Caudate nucleus (tissue), 63 donors: ENCODE measurements at places on chromosomes 12 and 14.

DNA sequence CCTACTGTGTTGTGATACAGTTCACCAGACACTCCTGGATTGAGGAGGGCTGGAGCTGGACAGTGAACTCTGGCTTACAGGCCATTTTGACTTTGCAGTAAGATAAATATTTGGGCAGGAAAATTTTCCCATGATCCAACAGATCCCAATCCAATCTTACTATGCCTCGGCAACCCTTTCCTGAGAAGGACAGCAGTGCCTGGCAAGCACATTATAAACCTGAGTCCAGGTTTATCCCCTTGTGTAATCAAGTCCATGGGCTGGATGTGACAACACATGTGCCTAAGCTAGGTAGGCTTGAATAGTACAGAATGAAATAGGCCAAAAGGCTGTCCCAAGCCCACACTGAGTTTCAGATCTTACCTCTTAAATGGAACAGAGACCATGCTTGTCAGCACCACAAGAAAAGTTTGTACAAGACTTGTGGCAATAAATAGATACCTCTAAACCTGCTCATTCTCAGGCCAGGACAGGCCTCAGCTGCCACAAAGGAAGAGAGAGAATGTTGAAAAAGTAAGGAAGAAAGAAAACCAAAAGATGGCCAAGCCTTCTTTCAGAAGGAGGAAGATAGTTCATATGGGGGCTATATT, 34.9 kb downstream of the CREBL2 start:
- no peak for DNase-seq

- DNase-seq = no peak
These were observed 101.8 kb upstream of the BBS10 start for GRCh38 chr12:76449993-76450392.

DNA sequence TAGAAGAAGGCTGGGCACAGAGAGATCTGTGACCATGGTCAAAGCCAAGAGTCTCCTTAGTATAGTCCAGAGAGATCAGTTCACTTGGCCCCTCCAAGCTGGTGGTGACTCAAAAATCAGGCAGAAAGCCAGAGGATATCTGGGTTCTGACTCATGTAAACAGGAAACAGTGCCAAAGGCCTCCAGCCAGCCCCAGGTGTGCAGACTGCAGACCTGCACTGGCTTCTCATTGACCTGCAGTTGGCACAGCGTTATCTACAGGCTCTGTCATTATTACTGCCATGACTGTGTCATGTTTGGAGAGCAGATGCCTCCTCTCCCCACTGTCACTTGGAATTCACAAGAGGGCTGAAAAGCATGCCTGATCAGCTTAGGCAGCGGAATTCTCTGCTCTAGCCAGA, 295.7 kb upstream of the PRKD1 start:
- DNase-seq = no peak

DNA sequence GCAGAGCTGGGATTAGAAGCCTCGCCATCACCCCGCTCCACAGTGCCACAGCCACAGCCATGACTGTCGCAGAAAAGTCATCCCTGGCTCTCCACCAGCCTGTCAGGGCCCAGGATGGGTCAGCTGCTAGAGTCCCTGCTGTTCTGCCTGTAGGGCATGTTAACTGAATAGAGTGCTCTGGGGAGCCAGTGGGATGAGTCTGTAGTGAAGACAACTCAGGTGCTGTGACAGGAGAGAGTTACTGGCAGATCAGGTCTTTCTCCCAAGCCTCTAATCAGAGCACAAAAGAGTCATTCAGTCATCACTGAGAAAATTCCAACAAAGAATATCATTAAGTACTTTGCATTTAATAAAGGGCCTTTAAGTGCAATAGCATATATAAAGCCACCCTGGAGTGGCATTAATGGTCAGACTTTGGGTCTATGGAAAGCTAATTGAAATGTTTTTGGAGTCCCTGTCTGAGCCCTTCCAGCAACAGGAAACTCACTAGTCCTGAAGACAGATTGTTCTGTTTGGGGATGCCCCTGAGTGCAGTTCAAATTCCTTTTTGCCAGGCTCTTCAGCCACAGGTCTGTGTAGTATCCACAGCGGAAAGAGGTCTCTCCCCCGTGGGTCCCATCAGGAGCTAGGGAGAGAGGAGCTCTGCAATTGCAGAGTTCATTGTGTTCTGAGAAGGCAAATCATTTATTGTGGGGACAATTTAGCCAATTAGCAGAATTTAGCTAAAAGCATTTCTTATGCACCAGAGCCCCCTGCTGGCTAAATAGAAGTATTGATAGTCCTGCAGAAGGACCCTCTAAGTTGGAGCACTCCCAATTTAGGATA, 45.2 kb upstream of the C14orf132 start:
- no peak for DNase-seq

- DNase-seq = no peak
These were observed 1382.1 kb downstream of the AACS start for GRCh38 chr12:126447346-126447745.

DNA sequence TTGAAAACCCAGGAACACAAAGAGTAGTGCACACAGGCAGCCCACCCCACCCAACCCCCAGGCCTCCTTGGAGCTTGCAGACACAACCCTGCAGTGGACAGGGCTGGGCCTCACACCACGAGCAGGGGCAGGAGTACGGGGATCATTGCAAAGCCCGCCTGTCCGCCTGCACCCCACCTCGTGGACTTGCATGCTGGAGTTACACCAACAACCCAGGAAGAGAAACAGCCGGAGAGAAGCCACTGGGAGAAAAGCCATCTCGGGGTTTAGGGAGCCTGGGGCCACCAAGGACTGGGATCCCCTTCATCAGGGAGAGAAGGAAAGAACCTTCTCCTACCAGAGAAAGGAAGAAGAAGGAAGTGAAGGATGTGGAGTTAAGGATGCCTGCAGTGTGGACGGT, 8.2 kb downstream of the KRT84 start:
- DNase-seq = no peak

DNA sequence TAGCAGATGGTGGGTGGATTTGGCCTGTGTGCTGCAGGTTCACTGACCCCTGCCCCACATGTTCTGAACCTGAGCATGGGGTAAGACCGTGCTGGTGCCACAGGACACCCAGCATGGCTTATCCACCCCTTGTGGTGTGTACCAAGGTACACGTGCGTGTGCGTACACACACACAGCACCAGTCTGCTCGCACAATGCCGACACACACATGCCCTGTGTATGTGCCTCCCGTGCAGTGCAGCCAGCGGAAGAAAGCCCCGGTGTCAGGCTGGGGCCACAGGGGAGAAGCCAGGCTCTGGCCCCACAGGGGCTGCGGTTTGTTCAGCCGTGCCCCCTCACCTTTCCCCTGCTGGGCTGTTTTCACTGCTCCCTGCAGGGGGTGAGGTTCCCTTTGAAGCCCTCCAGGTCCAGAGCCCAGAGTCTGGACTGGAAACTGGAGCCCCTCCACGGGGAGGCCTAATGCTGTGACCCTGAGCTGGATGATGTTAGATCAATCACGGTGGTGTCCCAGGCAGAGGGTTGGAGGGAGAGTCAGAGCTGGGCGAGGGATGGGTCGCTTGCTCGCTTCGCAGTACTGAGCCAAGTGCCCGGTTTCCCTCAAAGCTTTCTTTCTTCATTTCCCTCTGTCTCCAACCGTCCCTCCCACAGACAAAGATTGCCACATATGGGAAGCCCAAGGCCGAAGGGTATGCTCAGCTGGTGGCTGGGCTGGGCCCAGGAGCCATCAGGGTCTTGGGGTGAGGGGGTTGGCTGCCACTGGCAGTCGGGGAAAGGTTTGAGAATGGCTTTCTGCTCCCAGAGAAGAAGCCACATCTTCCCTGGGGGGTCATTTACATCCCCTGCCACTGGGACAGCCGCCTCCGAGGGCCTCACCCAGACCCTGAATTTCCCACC, 6.2 kb downstream of the DTX1 start:
- DNase-seq = no peak

DNA sequence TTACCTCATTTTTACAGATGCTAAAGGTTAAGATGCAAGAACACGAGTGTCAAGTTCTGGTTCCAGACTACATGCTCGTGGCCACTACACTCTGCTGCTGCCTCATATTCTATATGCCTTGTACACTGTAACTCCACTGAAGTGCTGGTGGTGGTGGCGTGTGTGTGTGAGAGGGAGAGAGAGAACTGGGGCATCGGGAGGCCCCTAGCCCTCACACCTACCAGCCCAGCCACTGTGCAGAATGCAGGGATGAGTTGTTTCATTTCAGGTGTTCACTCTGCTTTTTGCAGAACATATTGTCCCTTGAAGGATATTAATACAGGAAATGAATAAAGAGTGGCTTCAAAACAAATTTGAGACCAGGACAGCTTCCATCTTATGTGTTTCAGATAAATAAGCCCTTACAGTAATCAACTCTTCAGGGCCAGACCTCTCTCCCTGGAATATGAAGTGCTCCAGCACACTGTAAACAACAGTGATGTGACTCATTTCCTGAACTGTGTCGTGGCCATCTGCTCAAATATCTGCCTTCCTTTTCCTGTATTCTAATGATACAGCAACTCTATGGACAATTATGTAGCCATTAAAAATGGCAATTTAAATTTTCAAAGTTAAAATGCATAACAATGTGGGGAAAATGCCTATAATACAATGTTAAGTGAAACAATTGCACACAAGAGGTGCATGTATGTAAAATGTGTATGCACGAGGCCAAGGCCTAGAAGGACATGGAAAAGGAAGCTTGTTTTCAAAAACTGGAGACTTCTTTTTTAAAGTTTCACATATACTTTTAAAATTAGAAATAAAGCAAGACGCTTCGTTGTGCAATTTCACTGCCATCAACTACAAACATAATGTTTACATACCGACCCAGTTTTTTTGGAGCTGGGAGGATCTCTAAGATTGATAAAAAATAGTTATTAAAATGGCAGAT, 215.4 kb downstream of the PELI2 start:
- no peak for DNase-seq

DNA sequence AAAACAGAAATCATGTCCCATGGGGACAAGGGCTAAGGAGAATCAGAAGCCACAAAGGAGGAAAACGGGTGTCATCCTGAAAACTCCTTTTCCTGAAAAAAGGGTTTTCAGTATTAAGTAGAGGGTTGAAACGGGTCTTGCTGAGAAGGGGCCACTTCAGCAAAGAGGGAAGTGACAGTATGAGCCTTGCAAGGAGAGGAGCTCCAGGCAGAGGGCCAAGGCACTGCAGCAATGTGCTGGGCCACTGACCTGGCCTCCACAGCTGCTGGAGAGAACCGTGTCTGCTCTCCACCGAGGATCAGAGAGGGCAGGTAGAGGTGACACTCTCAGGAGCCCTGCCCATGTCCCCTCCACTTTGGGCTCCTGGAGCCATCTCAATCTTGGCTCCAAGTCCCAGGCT, 103.3 kb downstream of the NCOR2 start:
- DNase-seq = no peak

GRCh38 chr14:64000749-64001148, 147.9 kb downstream of the SYNE2 start:
- no peak for DNase-seq

DNA sequence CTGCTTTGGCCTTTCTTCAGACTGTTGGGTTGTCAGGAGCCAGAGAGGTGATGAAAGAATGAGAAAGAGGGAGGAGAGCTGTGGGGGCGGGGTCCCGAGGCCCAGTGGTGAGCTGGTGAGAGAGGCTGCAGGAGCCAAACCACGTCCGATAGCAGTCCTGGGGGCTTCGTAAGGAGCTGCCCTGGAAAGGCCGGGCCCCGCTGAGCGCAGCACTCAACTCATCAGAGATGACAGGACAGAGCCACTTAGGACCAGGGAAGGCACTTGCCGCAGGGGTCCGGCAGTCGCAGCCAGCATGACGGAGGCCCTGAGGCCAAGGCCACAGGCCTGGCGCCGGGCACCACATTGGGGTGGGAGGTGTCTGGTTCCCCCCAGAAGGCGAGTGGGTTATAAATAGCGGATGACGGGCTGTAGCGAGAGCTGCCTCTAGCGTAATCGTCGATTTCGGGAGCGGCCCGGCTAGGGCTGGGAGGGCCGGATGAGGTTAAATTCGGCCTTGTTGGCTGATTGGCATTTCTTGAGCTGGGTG, 179.0 kb downstream of the TSPAN9 start:
- DNase-seq = no peak

GRCh38 chr12:49882248-49882850, 21.4 kb downstream of the FAIM2 start:
- DNase-seq = no peak

DNA sequence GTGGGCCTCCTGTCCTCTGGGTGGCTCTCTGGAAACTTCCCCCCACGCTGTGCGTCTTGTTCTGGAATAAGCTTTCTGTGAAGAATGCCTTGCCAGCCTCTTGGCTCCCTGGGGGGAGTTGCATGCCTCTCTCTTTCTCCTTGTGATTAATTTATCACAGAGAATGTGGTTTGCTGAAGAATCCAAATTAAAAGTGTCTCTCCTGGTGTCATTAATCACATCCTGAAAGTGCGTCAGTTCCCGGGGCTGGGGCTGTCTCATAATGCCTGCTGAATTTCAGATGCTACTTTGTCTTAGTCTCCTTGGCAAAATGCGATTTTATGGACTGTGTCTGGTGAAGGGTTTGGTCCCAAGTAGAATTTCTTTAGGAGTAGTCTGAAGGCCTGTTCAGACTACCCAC, 787.7 kb upstream of the TMEM132C start:
- DNase-seq = no peak

DNA sequence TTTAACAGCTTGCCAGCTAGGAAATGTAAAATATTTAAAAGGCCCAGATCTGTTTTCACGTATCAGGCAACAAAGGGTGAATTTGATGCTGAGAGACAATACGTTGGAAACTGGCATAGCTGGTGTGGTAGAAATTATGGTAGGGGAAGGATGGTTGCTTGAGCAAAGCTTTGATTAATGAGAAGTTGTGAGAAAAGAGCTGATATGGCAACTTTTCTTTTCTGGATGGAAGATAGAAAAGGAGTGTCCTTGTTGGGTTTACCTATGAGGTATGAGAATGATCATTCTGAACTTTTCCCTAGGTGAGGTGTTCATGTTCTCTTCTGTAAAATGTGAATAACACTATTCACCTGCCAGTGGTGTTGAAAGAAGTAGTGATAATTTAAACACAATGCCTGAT, 34.2 kb downstream of the ZNF641 start:
- DNase-seq = no peak

DNA sequence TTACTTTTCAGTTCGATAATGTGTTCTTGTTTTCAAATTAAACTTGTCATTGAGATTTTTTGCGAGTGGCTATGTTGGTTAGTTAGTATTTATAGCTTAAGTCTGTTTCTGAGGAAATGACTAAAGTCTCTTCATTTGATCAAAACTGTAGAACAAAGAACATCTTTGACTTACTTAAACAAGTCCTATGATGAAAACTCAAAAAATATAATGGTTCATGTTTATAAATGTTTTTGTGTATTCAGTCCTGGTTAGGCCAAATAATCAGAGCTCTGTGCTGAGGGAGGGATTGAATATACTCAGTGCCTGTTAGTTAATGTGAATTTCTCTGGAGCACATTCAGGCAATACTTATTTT, 51.7 kb downstream of the PPFIBP1 start:
- no peak for DNase-seq

DNA sequence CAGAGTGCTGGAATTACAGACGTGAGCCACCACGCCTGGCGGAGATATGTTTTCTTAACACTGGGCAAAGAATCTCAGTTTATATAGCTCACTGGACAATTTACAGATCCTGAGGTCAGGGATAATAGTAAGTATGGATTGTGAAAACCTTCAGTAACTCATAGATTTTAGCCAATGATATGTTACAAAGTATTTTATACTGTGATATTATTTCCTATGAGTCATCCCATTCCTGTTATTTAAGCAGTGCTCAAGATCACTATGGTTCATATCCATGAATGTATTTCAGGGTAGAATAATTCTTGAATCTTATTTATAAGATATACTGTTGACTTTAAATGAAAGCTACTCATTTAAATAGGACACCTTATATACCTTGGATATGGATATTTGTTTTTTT, 107.2 kb downstream of the RAD51B start:
- DNase-seq = no peak

GRCh38 chr12:109432842-109433304, 44.2 kb downstream of the KCTD10 start:
- DNase-seq = peak; percentile 29

- no peak for DNase-seq
These were observed 47.9 kb downstream of the ASCL4 start for GRCh38 chr12:107822356-107822755.
